Keratinocyte (primary cell): ENCODE measurements at places on chromosomes 7 and 10.

DNA sequence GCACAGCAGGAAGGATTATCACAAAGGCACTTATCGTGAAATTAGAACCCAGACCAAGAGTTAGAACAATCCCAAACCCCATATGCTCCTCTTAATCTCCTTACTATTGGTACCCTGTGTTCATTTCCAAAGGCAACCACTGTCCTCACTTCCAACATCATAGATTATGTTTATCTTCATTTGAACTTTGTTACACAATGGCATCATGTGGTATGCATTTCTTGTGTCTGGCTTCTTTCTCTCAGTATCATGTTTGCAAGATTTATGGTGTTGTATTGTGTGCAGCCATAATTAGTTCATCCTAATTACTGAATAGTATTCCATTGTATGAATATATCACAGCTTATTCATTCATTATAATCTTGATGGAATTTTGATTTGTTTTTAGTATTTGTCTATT is 124.6 kb upstream of the SEC61G start:
- no peak for DNase-seq
- H3K4me1 ChIP-seq: peaks cover 3% of the 10 kb centered on the region
- no peaks in the 10 kb centered on the region for H3K36me3 ChIP-seq
- H3K27me3 ChIP-seq: no peaks in the 10 kb centered on the region
- no peak overlapping the region for H3K4me3 ChIP-seq
- H3K27ac ChIP-seq: no peak overlapping the region

- DNase-seq: no peak
- peaks cover 5% of the 10 kb centered on the region for H3K4me1 ChIP-seq
- H3K4me3 ChIP-seq: peak overlapping the region; percentile 83
- H3K27me3 ChIP-seq: no peaks in the 10 kb centered on the region
- no peaks in the 10 kb centered on the region for H3K36me3 ChIP-seq
These were observed 134.5 kb downstream of the NRBF2 start for GRCh38 chr10:63267414-63268148.

GRCh38 chr7:41955893-41956675 is 253.2 kb upstream of the INHBA start:
- no peaks in the 10 kb centered on the region for H3K36me3 ChIP-seq
- H3K4me3 ChIP-seq: no peak overlapping the region
- peak; percentile 63 for DNase-seq
- peaks cover 21% of the 10 kb centered on the region for H3K4me1 ChIP-seq

- no peaks in the 10 kb centered on the region for H3K36me3 ChIP-seq
- H3K27ac ChIP-seq: peak overlapping the region; percentile 15
- no peak overlapping the region for H3K4me3 ChIP-seq
- H3K27me3 ChIP-seq: no peaks in the 10 kb centered on the region
- DNase-seq: no peak
- H3K4me1 ChIP-seq: peaks cover 12% of the 10 kb centered on the region
These were observed 6.0 kb downstream of the IL15RA start for GRCh38 chr10:5971315-5971832.

DNA sequence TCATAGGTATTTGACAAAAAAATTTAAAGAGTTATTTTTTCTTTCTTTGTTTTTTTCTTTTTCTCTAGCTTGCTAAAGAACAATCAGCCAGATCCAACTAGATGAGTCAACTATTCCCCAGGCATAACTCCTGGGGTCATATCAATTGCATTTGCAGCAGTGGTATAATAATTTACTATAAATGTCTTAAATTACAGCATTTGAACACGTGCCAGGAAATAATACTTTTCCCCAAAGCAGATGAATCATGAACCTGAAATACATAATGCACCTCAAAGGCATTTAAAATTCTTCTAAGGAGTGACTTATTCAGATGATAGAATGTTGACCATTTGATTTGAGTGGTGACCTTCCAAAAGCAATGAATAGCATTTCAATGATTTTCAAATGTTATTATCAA is 190.1 kb downstream of the LRRTM3 start:
- H3K4me1 ChIP-seq: no peaks in the 10 kb centered on the region
- no peaks in the 10 kb centered on the region for H3K36me3 ChIP-seq
- no peak for DNase-seq
- H3K4me3 ChIP-seq: no peak overlapping the region
- H3K27me3 ChIP-seq: no peaks in the 10 kb centered on the region

DNA sequence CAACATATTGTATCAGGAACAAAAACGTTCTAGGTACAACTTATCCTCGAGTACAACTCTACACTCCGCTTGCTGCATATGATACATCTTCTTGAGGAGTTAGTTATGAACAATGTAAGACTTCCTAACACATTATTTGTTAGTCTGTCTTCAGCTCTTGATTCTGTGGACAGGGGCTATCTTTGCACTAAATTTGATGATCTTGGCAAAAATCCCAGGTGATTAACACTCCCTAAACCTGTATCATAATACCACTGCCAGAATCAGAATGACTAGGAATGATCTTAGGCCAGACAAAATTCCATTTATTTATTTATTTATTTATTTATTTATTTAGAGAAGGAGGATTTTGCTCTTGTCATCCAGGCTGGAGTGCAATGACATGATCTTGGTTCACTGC is 108.7 kb upstream of the AUTS2 start:
- H3K4me3 ChIP-seq: no peak overlapping the region
- H3K36me3 ChIP-seq: no peaks in the 10 kb centered on the region
- no peaks in the 10 kb centered on the region for H3K27me3 ChIP-seq
